H9 (cell line): ENCODE measurements at places on chromosomes 3 and 15.

DNA sequence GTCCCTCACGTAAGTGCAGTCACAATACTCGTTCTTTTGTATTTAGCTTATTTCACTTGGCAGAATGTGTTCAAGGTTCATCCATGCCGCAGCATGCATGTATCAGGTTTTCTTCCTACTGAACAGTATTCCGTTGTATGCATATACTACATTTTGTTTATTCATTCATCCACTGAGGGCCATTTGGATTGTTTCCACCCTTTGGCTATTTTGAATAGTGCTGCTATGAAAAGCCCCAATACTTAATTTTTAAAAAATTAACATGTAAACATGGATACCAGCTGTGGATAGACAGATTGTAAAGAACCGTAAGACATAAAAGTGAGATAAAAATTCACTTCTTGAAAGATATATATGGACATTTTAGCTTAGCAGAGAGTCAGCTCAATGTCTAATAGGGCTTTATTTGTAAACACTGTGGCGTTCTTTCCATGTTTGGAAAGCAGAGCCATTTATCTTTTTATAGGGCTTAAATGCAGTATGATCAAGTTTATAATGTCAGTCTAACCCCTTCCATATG is 115.9 kb downstream of the VPS8 start:
- DNase-seq: no peak
- H3K4me1 ChIP-seq: no peaks in the 10 kb centered on the region
- no peak overlapping the region for H3K4me3 ChIP-seq

- no peak overlapping the region for H3K4me3 ChIP-seq
- DNase-seq: no peak
- no peaks in the 10 kb centered on the region for H3K4me1 ChIP-seq
- H3K36me3 ChIP-seq: peaks cover 88% of the 10 kb centered on the region
- no peaks in the 10 kb centered on the region for H3K27me3 ChIP-seq
Measured at GRCh38 chr3:187726564-187726963, 18.7 kb downstream of the BCL6 start.

DNA sequence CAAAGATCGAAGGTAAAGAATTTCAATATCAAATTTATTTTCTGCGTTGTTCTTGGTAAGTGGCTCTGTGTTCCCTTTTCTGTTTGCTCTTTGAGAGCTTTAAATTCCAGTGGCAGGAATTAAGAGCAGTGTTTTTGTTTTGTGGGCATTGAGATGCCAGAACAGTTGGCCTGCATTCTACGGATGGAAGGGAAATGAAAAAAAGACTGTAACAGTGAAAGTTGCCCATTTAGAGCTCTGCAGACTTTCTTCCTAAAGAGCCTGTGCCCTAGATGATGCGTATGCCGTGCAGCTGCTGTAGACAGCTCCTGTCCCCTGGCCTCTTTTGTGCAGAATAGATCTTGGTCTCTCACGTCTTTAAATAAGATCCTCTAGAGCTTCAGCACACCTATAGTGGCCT is 58.8 kb downstream of the KAT2B start:
- DNase-seq: no peak
- no peaks in the 10 kb centered on the region for H3K4me1 ChIP-seq
- no peak overlapping the region for H3K27ac ChIP-seq
- no peaks in the 10 kb centered on the region for H3K27me3 ChIP-seq

- no peak overlapping the region for H3K4me3 ChIP-seq
- no peak for DNase-seq
- H3K27me3 ChIP-seq: no peaks in the 10 kb centered on the region
- H3K36me3 ChIP-seq: peaks cover 34% of the 10 kb centered on the region
- H3K4me1 ChIP-seq: no peaks in the 10 kb centered on the region
Measured at GRCh38 chr3:33047842-33048834, 48.8 kb downstream of the GLB1 start.

DNA sequence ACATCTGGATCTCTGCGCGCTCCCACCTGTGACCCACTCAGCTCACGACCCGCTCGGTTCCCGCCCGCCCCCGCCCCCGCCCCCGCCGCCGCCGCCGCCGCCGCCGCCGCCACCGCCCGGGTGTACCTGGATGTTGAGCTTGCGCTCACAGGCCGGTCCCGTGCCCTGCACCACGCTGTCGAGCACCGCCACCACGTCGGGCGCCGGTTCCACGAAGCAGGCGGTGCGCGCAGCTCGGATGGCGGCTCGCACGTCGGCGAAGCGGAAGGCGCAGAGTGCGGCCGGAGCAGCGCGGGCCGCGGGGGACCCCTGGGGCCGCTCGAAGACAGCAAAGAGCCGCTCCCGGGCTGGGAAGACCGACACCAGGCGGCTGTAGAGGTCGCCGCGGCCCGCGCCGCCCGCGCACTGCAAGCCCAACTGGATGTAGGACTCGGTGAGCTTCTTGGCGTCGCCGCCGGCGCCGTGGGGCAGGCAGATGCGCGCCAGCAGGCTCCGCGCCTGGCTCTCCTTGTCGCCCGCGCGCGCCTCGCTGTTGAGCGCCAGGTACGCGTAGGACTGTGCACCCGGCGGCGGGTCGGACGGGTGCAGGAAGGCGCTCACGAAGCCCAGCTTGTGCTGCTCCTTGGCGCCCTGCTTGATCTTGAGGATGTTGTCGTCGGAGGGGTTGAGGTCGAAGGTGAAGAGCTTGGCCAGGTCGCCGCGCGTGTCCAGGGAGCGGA is 1.1 kb downstream of the PLXND1 start:
- H3K27me3 ChIP-seq: peaks cover 6% of the 10 kb centered on the region; the same call in 1 of the 2 replicates
- H3K36me3 ChIP-seq: peaks cover 3% of the 10 kb centered on the region; the same call in 2 of the 3 replicates
- DNase-seq: peak; percentile 58
- H3K4me1 ChIP-seq: peaks cover 3% of the 10 kb centered on the region

DNA sequence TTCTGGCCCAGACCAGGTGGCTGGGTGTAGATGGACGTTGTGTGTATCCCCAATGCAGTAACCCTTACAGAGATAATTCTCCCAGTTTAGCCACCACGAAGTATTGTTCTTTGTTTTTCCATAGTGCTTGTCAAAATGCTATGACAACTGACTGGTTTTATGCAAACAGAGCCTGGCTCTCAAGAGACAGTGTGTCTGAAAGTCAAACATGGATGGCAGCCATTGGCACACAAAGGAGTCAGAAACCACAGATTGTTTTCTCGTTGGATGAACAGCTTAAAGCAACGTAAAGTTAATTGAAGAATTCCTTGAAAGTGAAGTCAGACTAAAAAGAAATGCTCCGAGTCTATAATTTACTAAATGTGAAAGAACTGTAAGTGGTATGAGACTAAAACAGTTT is 91.2 kb downstream of the FILIP1L start:
- DNase-seq: no peak
- H3K4me3 ChIP-seq: no peak overlapping the region
- H3K36me3 ChIP-seq: no peaks in the 10 kb centered on the region
- H3K27ac ChIP-seq: no peak overlapping the region
- no peaks in the 10 kb centered on the region for H3K27me3 ChIP-seq
- H3K4me1 ChIP-seq: no peaks in the 10 kb centered on the region

DNA sequence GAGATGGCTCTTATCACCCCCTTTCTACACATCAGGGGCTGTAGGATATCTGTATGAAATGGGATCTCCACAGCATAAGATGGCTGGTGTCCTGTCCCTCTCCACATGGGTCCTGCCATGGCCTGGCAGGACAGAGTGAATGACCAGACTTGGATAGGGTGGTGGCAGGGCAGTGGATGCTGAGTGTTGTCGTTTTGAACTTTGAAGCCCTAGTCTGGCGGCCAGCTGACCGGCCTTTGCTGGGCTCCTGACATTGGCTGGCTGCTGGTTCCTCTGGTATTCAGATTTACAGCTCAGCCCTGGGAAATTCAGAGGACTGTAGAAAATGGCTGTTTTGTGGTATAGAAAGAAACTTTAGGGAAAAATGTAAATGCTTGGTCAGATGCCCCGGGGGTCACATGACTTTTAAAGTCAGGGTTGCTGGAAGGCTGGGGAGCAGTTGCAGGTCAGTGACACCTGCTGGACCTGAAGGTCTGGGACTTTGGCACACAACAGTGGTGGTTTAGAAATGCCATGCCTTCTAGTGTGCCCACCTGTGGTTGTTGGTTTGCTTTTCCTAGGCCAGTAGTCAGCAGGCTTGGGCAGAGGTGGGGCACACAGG is 13.5 kb upstream of the PGPEP1L start:
- no peaks in the 10 kb centered on the region for H3K36me3 ChIP-seq
- no peak overlapping the region for H3K27ac ChIP-seq
- H3K4me3 ChIP-seq: no peak overlapping the region

GRCh38 chr3:186162221-186162620 is 53.3 kb upstream of the ETV5 start:
- no peaks in the 10 kb centered on the region for H3K36me3 ChIP-seq
- no peaks in the 10 kb centered on the region; the same call in 1 of the 2 replicates for H3K4me1 ChIP-seq
- no peak for DNase-seq
- no peak overlapping the region for H3K27ac ChIP-seq
- no peak overlapping the region for H3K4me3 ChIP-seq
- no peaks in the 10 kb centered on the region for H3K27me3 ChIP-seq

DNA sequence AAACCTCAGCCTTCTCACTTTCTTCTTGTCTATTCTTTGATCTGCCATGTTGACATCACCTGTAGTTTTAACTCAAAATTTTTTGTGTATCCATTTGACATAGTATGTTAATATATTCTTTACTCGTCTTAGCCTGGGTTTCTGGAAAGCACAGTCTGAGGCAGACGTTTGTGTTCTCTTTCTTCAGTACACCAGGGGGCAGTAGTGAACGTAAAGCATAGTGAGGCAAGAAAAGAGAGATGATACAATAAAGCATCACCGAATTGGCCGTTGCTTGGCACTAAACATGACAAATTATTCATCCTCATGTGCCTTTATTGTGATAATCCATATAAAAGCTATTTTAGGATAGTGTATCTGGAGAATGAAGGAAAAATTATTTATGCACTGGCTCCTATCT is 141.0 kb upstream of the MYRIP start:
- no peaks in the 10 kb centered on the region for H3K4me1 ChIP-seq
- H3K4me3 ChIP-seq: no peak overlapping the region
- no peak for DNase-seq
- H3K36me3 ChIP-seq: no peaks in the 10 kb centered on the region
- no peaks in the 10 kb centered on the region for H3K27me3 ChIP-seq

GRCh38 chr15:56165234-56165633 is 78.4 kb downstream of the RFX7 start:
- no peaks in the 10 kb centered on the region for H3K4me1 ChIP-seq
- no peaks in the 10 kb centered on the region for H3K36me3 ChIP-seq

GRCh38 chr3:50912746-50913145 is 238.0 kb downstream of the DOCK3 start:
- H3K27me3 ChIP-seq: no peaks in the 10 kb centered on the region
- no peak overlapping the region for H3K4me3 ChIP-seq
- no peak overlapping the region for H3K27ac ChIP-seq
- no peaks in the 10 kb centered on the region for H3K4me1 ChIP-seq

- H3K27ac ChIP-seq: no peak overlapping the region
- H3K27me3 ChIP-seq: no peaks in the 10 kb centered on the region
- H3K4me1 ChIP-seq: peaks cover 42% of the 10 kb centered on the region; the same call in 1 of the 2 replicates
- H3K4me3 ChIP-seq: no peak overlapping the region
Measured at GRCh38 chr3:141076797-141077571, 25.8 kb downstream of the SPSB4 start.

- no peak overlapping the region for H3K27ac ChIP-seq
- no peaks in the 10 kb centered on the region for H3K27me3 ChIP-seq
- H3K36me3 ChIP-seq: peaks cover 4% of the 10 kb centered on the region; the same call in 1 of the 2 replicates
- H3K4me3 ChIP-seq: no peak overlapping the region
Measured at GRCh38 chr3:42988097-42988496, 9.0 kb downstream of the GASK1A start.

- no peaks in the 10 kb centered on the region for H3K36me3 ChIP-seq
- H3K4me1 ChIP-seq: no peaks in the 10 kb centered on the region
- no peak for DNase-seq
- H3K4me3 ChIP-seq: no peak overlapping the region
- H3K27ac ChIP-seq: no peak overlapping the region
Measured at GRCh38 chr3:85270488-85270887, 311.7 kb downstream of the CADM2 start.

- peaks cover 2% of the 10 kb centered on the region; the same call in 2 of the 3 replicates for H3K36me3 ChIP-seq
- no peak for DNase-seq
- no peak overlapping the region for H3K27ac ChIP-seq
- peak overlapping the region; percentile 89 for H3K4me3 ChIP-seq
- H3K27me3 ChIP-seq: no peaks in the 10 kb centered on the region
- H3K4me1 ChIP-seq: peaks cover 3% of the 10 kb centered on the region
Measured at GRCh38 chr15:29822684-29823459, 604 bp upstream of the TJP1 start.

GRCh38 chr15:78272776-78273175 is 8.4 kb downstream of the DNAJA4 start:
- H3K4me1 ChIP-seq: no peaks in the 10 kb centered on the region
- H3K27me3 ChIP-seq: no peaks in the 10 kb centered on the region
- H3K36me3 ChIP-seq: no peaks in the 10 kb centered on the region
- H3K27ac ChIP-seq: no peak overlapping the region
- no peak overlapping the region for H3K4me3 ChIP-seq

DNA sequence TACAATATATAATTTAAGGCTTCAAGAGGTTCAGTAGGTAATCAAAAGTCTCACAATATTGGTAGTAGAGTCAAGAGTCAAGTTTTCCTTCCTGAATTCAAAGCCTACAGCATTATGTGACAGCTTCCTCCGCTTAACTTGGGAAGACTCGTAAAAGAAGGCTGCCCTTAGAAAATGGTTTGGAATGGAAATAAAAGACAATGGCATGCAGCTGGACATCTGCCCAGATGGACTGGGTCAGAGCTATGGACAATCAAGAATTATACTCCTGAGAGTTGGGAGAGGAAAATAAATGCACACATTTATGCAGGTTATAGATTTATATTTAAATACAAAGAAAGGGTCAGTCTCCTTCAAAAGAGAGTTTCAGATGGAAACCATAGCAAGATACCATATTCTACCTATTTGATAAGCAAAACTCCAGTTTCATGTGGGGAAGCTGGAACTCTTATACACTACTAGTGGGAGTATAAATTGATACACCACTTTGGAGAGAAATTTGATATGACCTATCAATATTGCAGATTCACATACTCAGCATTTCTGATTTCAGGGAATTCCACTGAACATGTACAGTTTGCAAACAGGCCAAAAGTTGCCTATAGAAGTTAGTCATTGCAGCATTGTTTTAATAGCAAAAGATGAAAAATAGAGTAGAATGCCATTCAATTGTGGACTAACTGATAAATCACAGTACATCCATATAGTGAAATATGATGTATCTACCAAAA is 6.1 kb downstream of the CRYBG3 start:
- H3K27me3 ChIP-seq: no peaks in the 10 kb centered on the region; the same call in 1 of the 2 replicates
- no peak overlapping the region for H3K4me3 ChIP-seq
- H3K27ac ChIP-seq: no peak overlapping the region
- H3K4me1 ChIP-seq: no peaks in the 10 kb centered on the region
- H3K36me3 ChIP-seq: peaks cover 5% of the 10 kb centered on the region; the same call in 1 of the 3 replicates

- no peaks in the 10 kb centered on the region for H3K27me3 ChIP-seq
- DNase-seq: no peak
- no peaks in the 10 kb centered on the region for H3K36me3 ChIP-seq
- no peak overlapping the region for H3K27ac ChIP-seq
- no peaks in the 10 kb centered on the region; the same call in 1 of the 2 replicates for H3K4me1 ChIP-seq
Measured at GRCh38 chr3:30733209-30733608, 126.8 kb downstream of the TGFBR2 start.

- no peak overlapping the region for H3K4me3 ChIP-seq
- no peak for DNase-seq
- no peaks in the 10 kb centered on the region for H3K4me1 ChIP-seq
- H3K36me3 ChIP-seq: no peaks in the 10 kb centered on the region
Measured at GRCh38 chr3:127777921-127778656, 44.2 kb downstream of the MGLL start.

GRCh38 chr3:58021072-58021959 is 13.1 kb downstream of the FLNB start:
- 0 out of 2 replicates have a peak overlapping the region, but pooled peaks have one; percentile 25 for H3K4me3 ChIP-seq
- H3K27ac ChIP-seq: peak overlapping the region; percentile 97
- H3K36me3 ChIP-seq: 0 out of 2 replicates have a peak, but pooled peaks cover 2% of the 10 kb centered on the region
- H3K27me3 ChIP-seq: no peaks in the 10 kb centered on the region
- DNase-seq: peak; percentile 95
